ENCODE measurements at places on chromosomes 7 and 10. TPM values are rescaled to one million over a fixed set of nuclear protein-coding genes. Genes with fewer than 3 reads are reported as not detected.

GRCh38 chr10:98080494-98080893, 50.1 kb upstream of the CRTAC1 start:
- DNase-seq = no peak

Gene LIPN
- total RNA-seq = not detected

GRCh38 chr7:132272763-132273371, 303.4 kb downstream of the PLXNA4 start:
- no peak for DNase-seq

Gene NEUROD6
- total RNA-seq = not detected

Gene CHST12
- 26.3 TPM for total RNA-seq

DNA sequence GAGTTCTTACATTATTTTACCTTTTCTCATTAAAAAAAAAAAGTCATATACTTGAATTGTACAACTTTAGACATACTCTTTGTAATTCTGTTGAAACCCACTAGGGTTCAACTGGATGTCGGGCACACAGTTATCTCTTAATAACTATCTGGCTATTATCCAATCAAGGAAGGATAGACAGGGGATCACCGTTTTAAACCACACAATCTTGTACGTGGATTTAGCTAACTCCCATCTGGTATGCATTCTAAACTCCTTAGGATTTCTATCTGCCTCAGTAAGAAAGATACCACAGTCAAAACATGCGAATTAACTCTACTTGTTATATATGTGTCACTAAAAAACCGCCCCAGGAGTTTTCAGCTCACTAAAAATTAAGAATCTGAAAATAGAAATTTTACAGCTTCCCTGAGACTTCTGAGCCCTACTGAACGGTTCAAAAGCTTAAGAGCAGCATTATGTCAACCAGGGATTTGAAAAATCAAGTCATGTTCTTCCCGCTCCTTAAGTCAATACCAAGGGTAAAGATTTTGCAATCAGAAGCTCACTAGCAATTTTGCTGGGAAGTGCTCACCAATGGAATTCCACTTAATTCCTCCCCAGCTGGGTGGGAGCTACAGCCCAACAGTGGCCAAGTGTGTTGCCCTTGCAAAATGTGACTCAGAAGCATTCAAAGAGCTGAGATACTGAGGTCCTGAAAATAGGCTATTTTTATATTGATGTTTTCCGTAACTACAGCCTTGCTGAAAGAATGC, 267.0 kb downstream of the FRMD4A start:
- DNase-seq = no peak

Gene NKX1-2
- total RNA-seq = 0.98 TPM

DNA sequence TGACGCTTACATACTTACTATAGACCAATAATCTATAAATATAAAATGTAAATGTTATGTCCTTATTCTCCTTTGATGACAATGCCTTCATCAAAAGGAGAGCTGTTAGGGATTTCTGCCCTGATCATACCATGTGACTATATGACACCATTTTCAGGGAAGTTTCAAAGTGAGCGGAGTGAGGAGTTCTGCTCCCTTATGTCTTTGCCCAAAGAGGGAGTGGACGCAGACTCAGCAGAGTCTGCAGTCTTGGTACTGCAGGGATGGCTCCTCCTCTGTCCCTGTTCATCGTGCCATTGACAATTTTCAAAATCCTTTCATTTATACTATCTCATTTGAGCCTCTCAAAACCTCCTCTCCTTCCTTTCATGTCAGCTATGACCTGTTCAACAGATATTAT, 27.9 kb downstream of the HYAL4 start:
- no peak for DNase-seq

Gene SP8
- 2.9 TPM for total RNA-seq

DNA sequence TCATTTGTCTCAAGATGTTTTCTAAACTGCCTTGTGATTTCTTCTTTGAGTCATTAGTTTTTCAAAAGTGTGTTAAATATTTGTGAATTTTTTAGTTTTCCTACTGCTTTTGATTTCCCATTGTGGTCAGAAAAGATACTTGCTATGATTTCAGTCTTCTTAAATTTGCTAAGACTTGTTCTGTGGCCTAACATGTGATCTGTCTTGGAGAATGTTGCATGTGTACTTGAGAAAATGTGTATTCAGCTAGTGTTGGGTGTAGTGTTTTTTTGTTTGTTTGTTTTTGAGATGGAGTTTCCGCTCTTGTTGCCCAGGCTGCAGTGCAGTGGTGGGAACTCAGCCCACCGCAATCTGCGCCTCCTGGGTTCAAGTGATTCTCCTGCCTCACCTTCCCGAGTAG, 28.6 kb downstream of the BMPR1A start:
- DNase-seq = no peak

DNA sequence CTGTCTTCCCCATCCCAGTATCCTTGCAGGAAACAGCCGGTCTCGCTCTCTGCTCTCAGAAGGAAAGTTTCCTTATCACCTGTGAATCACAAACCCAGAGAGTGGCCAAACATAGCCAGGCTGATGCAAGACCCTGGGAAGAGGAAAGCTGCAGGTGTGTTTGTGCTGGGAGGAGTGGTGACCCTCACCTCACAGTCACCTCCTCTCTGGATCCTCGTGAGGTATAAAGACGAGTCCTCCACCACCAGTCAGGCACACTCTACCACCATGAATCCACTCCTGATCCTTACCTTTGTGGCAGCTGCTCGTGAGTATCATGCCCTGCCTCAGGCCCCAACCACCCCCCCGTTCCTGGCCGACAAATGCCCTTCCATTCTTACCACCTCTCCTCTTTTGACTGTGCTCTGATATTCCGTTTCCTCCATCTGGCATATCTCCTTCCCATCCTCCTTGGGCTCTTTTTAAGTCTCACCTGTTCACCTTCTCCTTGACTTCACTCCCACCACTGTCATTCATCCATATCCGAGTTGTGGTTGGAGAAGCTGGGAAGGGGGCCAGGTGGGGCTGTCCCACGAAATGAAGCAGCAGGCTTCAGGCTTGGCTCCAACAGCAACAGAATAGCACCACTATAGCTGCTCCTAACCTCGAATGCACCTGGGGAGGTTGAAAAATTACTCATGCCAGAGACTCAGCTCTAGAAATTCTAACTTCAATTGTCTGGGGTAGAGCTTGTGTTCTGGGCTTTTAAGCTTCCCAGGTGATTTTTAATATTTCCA, at the start of gene PRSS1:
PRSS1 (plus strand) TSS at position 255 of the 776 bp plus-strand sequence; CDS start at position 268, 13 bp downstream.
- peak; percentile 76 for DNase-seq

- DNase-seq = no peak
Measured at GRCh38 chr10:46514431-46514861, 42.0 kb downstream of the GPRIN2 start.

DNA sequence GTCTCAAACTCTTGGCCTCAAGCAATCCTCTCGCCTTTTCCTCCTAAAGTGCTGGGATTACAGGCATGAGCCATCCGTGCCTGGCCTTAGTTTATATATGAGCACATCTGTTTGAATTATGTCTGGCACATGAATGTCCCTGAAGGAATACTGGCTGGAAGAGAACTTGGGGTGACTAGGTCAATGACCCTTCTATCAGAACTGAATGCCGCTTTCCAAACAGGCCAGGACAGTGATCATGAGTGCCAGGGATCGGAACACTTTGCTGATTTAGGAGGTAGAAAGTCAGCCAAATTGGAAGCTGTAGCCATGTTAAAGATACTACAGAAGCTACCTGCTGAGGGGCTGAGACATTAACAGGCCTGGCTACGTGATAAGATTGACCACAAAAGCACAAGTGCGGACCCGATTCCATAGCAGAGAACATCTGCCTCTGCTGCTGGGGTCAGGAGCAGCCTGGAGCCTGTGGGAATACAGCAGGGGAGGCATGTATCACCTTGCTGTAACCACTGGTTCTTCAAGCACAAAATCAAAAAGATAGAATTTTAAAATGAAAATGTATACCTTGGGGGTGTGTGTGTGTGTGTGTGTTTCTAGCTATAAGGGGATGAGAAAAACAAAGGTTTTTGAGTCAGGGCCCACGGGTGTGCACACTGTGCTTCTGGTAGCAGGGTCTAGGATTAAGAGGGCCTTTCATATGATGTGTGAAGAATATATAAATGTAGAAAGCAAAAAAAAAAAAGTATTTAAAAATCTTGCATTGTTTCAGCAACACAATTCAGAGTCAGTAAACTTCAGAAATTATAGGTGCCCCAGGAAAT, 293.7 kb downstream of the BBS9 start:
- no peak for DNase-seq

GRCh38 chr7:158849442-158849767, 7.0 kb upstream of the DYNC2I1 start:
- DNase-seq = no peak

GRCh38 chr10:78972160-78972946, 96.4 kb upstream of the ZMIZ1 start:
- DNase-seq = no peak

Gene PRXL2A
- 62.4 TPM for total RNA-seq

Gene ALOX5
- 22.8 TPM for total RNA-seq

GRCh38 chr10:38979535-38979934, 885.4 kb downstream of the ZNF37A start:
- no peak for DNase-seq

Gene ATE1
- total RNA-seq = 21.9 TPM

Gene MRC1
- 18.9 TPM for total RNA-seq

Gene PGAM2
- not detected for total RNA-seq

Gene BMS1
- 12.0 TPM for total RNA-seq

Gene CALN1
- total RNA-seq = 6.9 TPM

GRCh38 chr10:89213191-89213808, 6.2 kb upstream of the CH25H start:
- no peak for DNase-seq

- DNase-seq = no peak
Measured at GRCh38 chr7:158695726-158696452, 8.7 kb downstream of the NCAPG2 start.

GRCh38 chr10:44070282-44070681, 314.6 kb downstream of the CXCL12 start:
- DNase-seq = no peak

Gene ATP6V0E2
- total RNA-seq = 13.3 TPM

- DNase-seq = no peak
Measured at GRCh38 chr10:132872658-132873057, 69.7 kb downstream of the CFAP46 start.

All from vagina (tissue), 2 donors.